ENCODE measurements at places on chromosomes 4 and X.

DNA sequence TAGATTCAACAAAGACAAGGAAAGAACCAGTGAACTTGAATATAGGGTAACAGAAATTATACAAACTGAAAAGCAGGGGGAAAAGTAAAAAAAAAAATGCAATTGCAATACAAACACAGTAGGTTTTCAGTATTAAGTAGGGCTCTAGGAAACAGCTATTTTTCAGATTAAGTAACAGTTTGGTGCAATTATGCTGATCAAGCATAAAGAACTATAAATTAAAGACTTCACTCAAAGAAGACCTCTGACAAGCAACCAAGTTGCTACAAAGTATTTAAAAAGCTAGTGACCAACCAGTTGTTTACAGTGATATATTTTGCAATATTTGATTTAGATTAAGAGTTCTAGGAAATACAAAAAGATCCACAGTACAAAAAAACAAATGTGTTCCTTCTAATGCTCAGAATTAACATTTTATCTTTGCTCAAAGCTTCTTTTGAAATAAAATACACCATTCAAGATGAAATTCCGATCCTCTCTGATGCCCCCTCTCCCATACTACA lies 230.8 kb upstream of the FTHL17 start:
- DNase-seq: no peak

DNA sequence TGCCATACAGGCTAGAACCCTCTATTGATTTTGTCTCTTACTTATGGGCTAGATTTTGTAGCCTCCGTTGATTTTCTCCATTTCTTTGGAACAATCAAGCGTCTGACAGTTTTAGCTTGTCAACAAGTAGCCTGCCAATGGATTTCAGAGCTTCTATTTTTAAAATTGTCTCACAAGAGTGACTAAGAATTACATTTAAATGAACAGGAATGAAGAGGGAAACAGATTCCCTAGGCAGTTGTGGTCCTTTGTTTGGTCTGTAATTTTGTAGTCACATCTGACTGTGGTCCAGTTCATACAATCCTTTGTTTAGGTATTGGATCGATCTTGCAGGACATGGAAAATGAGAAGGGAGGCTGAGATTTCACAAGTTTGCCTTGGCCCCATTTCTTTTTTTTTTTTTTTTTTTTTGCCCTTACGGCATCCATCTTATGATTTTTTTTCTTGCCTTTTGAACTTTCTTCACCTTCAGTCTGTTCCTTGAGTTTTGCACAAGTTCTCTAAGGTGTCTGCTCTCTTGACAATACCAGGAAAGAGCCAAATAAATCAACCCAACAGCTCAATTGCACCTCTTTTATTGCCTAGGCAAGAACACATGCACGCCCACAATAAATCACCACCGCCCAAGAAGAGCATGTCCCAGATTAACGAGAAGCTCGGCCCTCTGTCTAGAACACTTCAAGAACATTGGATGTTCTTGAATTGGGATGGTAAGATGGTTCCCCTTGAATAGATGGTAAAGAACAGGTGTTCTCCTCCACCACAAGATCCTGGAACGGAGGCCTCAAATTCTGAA lies 86.5 kb upstream of the EGFL6 start:
- no peak for DNase-seq

- DNase-seq: no peak
Measured at GRCh38 chr4:129603241-129603931, 507.4 kb downstream of the C4orf33 start.

- DNase-seq: no peak
Measured at GRCh38 chr4:42501624-42502401, 104.5 kb downstream of the SHISA3 start.

DNA sequence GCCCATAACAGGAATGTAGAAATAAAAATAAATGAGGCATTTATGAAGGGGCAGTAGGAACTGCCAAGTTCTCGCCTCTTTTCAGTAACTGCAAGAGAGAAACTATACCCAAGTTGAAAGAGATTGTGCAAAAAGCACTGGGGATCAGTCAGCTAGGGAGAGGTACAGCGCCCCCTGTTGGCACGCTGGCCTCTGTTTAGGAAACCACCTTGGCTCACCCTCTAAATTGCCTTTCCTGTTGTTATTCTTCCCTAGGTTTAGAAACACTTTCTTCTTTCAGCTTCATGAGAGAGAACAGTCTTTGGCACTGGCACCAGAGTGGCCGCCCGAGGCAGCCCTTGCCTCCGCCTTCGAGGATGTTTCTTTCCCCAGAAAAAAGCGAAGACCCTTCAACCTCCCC lies 348.5 kb downstream of the MID1IP1 start:
- peak; percentile 68 for DNase-seq

DNA sequence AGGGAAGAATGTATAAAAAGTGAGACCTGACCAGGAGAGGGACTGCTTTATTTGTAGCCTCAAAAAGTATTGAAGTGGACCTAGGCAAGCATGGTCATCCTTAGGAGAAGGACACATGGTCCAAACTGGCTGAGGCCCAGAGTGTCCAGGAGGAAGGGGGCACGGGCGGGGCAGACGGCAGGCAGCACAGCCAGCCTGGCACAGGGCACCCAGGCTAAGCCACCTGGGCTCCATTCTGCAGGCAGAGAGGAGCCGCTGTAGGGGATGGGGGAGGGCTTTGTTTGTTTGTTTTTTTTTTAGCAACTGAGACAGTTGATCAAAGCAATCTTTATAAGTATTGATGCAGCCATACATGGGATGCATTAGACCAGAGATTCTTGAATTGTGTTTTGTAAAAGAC lies 188.6 kb downstream of the PRDM5 start:
- DNase-seq: no peak

DNA sequence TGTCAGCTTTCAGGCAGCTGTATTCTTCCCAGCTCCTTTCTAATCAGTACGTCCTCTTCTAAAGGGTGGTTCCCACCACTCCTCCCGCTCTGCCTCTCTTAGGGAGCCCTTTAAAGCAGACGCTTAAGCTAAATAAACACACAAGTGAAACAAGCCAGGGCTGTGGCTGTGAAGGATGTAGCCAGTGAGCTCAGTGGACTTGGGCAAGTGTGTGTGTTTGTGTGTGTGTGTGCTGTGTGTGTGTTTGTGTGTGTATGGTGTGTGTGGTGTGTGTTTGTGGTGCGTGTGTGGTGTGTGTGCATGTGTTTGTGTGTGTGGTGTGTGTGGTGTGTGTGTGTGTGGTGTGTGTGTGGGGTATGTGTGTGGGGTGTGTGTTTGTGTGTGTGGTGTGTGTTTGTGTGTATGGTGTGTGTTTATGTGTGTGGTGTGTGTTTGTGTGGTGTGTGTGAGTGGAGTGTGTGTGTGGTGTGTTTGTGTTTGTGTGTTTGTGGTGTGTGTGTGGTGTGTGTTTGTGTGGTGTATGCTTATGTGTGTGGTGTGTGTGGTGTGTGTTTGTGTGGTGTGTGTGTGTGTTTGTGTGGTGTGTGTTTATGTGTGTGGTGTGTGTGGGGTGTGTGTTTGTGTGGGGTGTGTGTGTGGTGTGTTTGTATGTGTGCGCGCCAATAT lies 283.3 kb downstream of the PTTG2 start:
- DNase-seq: no peak

GRCh38 chr4:178280362-178280761 lies 838.1 kb upstream of the AGA start:
- DNase-seq: no peak

- no peak for DNase-seq
Measured at GRCh38 chr4:98602270-98602669, 56.1 kb downstream of the TSPAN5 start.

GRCh38 chr4:15920723-15921591 lies 17.6 kb downstream of the FGFBP1 start:
- peak; percentile 12 for DNase-seq

- no peak for DNase-seq
Measured at GRCh38 chrX:126580877-126581276, 28.3 kb upstream of the DCAF12L1 start.

GRCh38 chrX:103756736-103757135 lies 19.9 kb upstream of the PLP1 start:
- DNase-seq: no peak

DNA sequence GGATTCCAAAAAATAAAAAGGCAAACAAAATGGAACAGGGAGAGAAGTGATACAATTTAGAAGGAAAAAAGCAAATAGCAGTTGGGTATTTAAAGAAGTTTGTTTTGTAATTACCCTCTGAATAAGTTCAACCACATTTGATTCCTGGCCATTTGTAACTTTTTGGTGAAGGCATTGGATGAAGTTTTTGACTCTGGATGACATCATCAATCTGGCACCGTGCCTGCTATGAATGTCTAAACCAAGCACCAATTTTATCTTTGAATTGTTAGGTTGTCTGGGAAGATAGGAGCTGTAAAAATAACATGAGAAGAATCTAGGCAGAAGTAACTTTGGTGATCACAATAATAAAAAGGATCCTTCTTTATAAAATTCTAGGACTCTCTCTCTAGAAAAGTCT lies 29.5 kb downstream of the TMPRSS11A start:
- DNase-seq: no peak

GRCh38 chr4:78608684-78609083 lies 57.1 kb downstream of the ANXA3 start:
- no peak for DNase-seq

DNA sequence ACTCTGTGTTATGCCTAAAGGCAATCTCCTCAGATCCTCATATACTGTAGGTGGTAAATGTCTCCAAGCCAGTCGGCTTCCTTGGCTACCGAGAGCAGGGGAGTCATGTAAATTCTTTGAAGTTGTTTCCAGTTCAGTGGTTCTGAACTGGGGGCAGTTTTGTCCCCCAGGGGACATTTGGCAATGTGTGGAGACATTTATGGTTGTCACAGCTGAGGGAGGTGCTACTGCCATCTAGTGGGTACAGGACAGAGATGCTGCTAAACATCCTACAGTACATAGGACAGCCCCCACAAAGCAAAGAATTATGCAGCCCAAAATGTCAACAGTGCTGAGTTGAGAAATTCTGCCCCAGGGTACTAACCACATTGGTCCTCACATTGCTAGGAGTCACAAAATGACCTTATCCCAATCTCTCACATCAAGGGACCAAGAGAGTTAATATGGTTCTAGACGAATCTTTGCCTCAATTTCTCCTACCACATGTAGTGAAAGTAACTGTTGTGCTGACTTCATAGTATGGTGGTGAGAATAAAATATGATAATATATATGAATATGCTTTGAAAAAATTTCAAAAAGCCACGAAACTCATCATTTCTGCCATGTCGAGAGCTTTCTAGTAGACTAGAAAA lies 104.4 kb upstream of the ARHGAP24 start:
- DNase-seq: peak; percentile 69

- no peak for DNase-seq
Measured at GRCh38 chr4:3639613-3640586, 107.7 kb upstream of the LRPAP1 start.

GRCh38 chr4:68461790-68462189 lies 14.5 kb downstream of the TMPRSS11E start:
- no peak for DNase-seq

- DNase-seq: no peak
Measured at GRCh38 chr4:63017300-63017699, 1392.0 kb downstream of the TECRL start.

GRCh38 chr4:55979562-55979961 lies 30.8 kb downstream of the CEP135 start:
- DNase-seq: no peak

DNA sequence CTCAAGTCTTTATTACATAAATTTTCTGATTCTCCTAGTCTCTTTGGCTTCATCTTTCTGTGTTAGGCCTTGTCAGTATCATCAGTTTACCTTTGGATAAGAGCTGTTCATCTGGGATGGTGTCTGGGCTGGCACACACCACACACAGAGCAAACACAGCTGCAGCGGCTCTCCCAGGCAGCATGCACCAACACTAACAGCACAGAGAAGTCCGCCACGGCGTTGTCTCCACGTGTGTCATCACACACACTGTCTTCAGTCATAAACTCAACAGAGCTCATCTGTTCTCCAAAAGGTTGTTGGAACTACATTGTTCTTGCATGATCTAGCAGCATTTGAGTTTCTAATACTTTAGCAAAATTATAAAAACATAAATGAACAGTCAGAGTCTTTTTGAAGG lies 851.9 kb upstream of the FRG1 start:
- DNase-seq: no peak

- DNase-seq: no peak
Measured at GRCh38 chr4:5654791-5655190, 53.6 kb downstream of the EVC2 start.

DNA sequence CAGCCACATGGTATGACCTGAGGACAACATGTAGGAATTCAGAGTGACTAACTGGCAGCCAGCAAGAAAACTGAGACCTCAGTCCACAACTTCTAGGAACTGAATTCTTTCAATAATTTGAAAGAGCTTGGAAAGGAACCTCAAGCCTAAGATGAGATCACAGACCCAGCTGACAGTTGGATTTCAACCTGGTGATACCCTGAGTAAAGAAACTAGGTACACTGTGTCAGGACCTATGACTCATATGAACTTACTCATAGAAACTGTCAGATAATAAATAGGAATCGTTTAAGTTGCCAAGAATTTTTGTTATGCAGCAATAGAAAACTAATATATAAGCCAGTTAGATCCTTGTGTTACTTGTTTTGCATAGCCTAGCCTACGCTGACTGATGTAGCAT lies 102.4 kb upstream of the DCAF12L1 start:
- DNase-seq: no peak
